ENCODE measurements at places on chromosomes 3 and 15.
A peak's percentile ranks its signal among the peaks of the same experiment; 100 is the strongest.

- DNase-seq: peak; percentile 15
Measured at GRCh38 chr3:137103739-137104138, 146.0 kb downstream of the IL20RB start.

DNA sequence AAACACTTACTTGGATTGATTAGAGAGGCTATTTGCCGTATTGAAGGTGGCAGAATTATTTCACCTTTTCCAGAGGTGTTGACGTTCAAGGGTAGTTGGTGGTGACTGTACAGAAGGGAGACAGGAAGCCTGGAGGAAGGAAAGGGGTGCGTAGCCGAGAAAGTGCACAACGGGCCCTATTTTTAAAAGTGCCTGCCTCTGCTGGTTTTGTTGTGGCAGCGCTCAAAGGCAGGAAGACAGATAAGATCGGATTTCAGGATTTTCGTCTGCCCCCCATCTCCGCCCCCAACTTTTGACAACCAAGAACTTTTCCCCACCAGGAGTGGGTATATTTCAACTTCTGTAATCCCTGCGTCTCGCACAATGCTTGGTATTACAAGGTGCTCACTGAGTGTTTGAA lies 38.5 kb downstream of the SMAD3 start:
- DNase-seq: no peak

- DNase-seq: no peak
Measured at GRCh38 chr15:80572337-80572736, 122.8 kb upstream of the ABHD17C start.

- no peak for DNase-seq
Measured at GRCh38 chr3:2950159-2950558, 160.0 kb downstream of the IL5RA start.

GRCh38 chr3:171936191-171936841 lies 93.2 kb downstream of the TMEM212 start:
- no peak for DNase-seq

DNA sequence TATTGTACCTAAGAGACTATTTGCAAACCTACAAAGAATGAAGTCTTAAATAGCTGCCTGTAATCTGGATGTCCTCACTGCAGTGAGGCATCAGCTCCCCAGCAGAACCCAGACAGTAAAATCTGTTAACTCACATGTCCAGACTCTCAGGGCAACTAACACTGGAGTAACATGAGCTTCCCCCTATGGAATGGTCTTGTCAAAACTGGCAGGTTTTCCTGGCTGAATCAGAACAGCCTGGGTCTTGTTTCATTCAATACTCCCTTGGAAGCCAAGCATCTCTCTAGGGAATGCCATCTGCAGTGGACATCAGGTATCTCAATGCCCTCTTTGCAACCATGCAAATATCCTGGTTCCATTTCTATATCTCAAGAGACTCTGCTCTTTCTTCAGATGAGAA lies 24.4 kb downstream of the PTPN9 start:
- no peak for DNase-seq

DNA sequence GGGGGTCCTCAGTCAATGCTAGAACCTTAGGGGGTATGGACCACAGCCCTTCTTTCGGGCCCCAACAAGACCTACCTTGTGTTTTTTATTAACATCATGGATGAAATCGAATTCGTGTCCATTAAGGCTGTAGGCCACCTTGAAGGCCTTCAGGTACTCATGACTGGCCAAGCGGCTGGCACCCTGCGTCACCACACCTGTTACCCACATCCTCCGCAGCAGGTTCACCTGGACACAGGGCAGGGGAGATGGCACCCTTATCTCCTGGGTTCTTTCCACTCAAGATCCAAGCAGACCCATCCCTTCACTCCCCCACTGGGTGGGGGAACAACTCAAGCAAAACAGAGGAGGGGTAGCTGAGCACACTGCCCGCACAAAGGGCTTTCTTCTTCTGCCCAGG lies 6.6 kb downstream of the MFGE8 start:
- no peak for DNase-seq

DNA sequence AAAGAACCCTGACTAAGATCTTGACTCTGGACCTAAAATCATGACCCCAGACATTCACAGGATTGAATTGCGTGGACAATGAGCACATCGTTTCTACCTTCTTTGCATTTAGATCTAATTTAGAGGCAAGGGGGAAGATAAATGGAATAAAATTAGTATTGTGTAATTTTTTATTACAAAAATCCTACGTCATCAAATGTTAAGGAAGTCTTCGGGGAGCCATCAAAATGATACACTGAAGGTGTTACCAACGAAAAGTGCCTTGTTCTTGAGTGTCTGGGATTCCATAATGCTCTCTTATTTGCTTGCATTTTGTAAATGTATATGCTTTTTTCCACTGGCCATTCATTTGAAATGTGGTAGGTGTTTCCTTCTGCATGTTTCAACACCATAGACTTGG lies 52.8 kb upstream of the C3orf49 start:
- DNase-seq: no peak

GRCh38 chr3:142285083-142285517 lies 59.7 kb upstream of the GK5 start:
- DNase-seq: peak; percentile 7

- no peak for DNase-seq
Measured at GRCh38 chr3:129616713-129617112, 10.2 kb upstream of the PLXND1 start.

DNA sequence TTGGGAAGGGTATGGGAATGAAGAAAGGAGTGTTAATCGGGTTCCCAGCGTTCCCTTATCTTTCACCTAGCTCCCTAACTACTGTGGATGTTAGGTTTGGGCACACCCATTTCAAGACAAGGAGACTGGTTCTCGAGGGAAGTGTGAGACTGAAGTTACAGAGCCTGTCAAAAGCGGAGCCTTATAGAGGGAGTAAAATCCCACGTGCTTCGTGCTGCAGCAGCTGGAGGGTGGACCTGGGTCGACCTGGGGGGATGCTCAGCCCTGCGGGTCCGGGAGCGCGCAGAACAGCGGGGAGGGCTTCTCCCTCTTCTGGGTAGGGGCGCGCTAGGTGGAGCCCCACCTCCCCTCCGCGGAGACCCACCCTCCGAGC lies 314 bp upstream of the TMED3 start:
- no peak for DNase-seq

DNA sequence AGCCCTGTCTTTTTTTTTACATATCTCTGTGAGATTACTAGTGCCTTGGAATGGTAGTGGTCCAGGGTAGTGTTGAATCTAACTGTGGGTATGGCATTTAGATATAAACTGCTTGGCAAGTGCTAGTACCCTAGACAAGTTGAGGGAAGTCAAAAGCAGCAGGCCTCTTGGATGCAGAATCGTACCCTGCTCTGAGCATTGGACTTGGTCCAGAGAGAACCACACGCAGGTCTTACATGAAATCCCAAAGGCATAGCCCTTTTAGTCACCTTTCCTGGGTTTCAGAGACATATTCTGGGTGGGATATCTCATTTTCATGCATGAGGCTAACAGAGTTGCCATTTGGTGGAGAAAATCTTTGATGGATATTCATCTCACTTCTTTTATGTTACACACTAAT lies 641.4 kb downstream of the PDCD6IP start:
- no peak for DNase-seq

DNA sequence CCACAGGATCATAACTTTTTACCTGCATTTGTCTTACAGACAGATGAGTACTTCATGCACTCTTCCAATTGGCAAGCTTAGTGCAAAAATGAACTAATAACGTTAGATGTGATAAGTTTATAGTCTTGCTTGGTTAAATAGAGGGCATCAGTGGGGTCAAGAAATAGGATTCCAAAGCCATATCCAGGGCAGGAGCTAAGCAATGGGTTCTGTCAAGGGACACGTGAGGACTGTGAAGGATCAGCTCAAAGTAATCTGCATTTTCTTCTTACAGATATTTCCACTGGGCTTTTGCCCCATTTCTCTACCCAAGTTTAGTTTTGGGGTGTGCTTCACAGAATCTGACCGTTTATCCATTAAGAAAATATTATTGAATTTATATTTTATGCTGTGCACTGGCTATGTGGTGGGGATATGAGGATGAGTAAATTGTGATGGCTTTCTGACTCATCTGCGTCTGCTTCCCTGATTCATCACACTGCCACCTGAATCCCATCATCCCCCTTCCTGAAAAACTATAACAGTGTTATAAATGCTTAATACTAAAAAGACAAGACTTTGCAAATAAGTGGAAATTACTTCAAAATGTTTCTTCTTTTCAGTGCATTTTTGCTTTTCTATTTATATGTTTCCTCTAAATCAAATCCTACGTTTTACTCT lies 17.5 kb downstream of the PPP2R3A start:
- no peak for DNase-seq

- DNase-seq: no peak
Measured at GRCh38 chr15:95834028-95834804, 496.3 kb upstream of the NR2F2 start.

GRCh38 chr3:38722781-38723568 lies 73.5 kb upstream of the SCN5A start:
- DNase-seq: no peak

DNA sequence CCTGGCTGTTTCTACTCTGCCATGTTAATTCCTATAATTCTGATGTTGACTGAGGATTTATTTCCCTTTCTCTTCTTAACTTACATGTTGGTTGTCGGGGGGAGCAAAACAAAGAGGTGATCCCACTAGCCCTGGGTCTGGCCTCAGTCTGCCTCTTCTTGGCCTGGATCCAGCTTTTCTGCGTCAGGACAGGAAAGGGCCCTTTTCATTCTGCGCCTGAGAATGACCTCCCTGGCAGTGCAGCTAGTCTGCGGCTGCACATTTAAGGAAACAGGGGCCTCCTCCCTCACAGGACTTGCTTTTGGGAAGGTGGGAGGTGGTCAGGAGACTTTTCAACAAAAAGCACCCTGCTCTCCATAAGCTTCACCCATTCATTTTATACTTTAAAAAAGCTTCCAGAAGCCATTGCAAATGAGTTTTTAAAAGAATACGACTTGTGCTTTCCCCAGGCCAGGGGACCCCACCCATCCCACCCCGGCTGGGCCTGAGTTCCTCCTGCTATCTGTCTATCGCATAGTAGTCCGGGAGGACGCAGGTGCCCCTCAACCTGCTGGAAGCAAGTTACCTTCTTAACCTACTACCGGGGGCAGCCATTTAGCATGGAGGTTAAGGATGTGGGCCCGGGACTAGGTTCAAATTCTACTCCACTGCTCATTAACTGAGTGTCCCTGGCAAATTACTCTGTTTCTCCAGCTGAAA lies 21.3 kb upstream of the EHD4 start:
- no peak for DNase-seq

- peak; percentile 21 for DNase-seq
Measured at GRCh38 chr3:192772240-192772894, 45.0 kb upstream of the FGF12 start.

- no peak for DNase-seq
Measured at GRCh38 chr15:43473885-43474284, 19.1 kb downstream of the TP53BP1 start.

GRCh38 chr3:50615190-50615589 lies 1.8 kb upstream of the MAPKAPK3 start:
- no peak for DNase-seq

GRCh38 chr3:8324747-8325146 lies 176.9 kb upstream of the LMCD1 start:
- no peak for DNase-seq

- peak; percentile 88 for DNase-seq
Measured at GRCh38 chr3:52385157-52385556, 59.7 kb downstream of the SEMA3G start.

DNA sequence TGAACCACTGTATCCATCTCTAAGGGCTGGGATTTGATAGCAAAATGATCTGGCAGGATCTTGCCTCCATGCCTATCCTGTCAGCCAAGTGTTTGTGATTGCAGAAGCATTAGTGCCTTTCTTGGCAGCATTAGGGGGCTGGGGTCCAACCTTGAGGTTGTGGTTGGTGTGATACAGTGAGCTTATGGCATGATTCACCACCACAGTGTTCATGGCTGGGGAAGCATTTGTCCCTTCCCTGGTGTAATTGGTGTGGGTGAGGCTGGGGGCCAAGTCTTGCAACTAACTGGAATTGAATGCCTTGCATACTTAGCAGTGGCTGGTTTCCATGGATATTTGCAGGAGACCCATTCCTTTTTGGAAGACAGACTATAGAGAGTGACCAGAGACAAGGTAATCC lies 271.0 kb upstream of the TBL1XR1 start:
- DNase-seq: no peak

GRCh38 chr3:13890377-13891016 lies 10.6 kb upstream of the WNT7A start:
- DNase-seq: peak; percentile 30

- no peak for DNase-seq
Measured at GRCh38 chr3:27358372-27358771, 10.8 kb downstream of the NEK10 start.
